Lower leg skin (tissue), 4 donors: ENCODE measurements at places on chromosomes 7 and 10.

DNA sequence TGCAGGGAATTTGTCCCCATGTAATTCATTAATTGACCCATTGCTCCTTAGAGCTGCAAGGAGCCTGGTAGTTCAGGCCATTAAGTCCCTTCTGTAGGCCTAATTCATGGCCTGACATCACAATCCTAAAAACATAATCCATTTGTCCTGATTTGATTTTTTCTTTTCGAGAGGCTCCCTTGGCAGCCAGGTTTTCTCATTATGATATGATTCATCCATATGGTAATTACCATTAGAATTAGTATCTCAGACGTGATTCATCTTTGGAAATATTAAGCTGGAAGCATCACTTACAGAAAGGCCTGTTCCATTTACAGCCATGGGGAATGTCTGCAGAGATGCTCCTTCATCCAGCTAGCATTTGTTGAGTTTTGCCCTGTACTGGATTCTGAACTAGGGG lies 128.5 kb downstream of the PLCE1 start:
- DNase-seq, result no peak

DNA sequence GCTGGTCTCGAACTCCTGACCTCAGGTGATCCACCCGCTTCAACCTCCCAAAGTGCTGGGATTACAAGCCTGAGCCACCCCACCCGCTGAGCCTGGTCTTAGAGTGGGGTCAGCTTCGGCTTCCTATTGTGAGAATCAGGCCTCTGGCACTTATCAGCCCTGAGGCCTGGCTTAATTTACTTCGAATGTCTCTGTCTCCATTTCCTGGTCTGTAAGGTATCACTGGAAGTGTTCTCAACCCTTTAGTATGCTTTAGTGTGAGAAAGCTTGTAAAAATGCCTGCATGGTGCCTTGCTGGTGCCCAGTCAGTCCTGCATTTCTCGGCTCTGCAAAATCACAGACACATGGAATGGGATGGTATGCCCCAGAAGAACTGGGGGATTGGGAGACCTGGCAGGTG lies 671.4 kb upstream of the GALNT17 start:
- DNase-seq, result no peak

GRCh38 chr7:518630-519483 lies 789 bp downstream of the PDGFA start:
- DNase-seq, result peak; percentile 59

GRCh38 chr7:106819546-106819945 lies 45.5 kb upstream of the PIK3CG start:
- no peak for DNase-seq

DNA sequence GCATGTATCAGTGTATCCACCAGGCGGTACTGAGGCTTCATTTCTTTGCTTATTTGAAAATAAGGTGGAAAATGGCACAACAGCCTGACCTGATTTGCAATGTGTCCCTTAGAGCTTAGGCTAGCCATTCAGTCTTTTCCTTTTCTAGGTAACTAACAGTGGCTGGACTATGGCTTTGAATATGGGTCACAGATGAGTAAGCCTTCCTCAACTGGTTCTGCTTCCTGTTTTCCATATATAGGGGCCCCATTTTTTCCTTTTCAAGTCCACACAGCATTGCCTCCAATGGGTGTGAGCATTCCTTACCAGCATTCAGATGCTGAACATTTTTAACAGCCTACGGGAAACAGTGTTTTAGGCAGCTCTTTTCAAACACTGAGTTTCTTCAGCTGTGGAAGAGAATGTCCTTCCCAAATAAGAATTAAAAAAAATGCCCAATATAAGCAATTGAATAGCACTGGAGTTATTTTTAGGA lies 3.9 kb upstream of the ITGB1 start:
- no peak for DNase-seq

- no peak for DNase-seq
Measured at GRCh38 chr7:95925971-95926370, 153.6 kb downstream of the DYNC1I1 start.

DNA sequence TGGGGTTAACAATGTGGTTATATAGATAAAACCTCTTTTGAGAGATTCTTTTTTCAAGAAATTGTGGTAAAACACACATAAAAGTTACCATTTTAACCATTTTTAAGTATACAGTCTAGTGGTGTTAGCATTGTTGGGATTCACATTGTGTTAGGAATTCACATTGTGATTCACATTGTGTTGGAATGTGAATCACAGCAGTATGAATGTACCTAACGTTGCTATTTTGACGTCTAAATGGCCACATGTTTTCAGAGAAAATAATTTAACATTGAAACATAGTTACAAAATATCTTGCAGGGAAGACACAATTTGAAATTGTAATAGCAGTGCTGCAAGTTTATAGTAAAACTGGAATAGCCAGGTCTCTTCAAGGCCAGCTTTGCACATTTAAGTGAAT lies 129.0 kb downstream of the BICC1 start:
- no peak for DNase-seq
